Type B pancreatic cell (in vitro differentiated cells): ENCODE measurements at places on chromosomes 11 and 22.

DNA sequence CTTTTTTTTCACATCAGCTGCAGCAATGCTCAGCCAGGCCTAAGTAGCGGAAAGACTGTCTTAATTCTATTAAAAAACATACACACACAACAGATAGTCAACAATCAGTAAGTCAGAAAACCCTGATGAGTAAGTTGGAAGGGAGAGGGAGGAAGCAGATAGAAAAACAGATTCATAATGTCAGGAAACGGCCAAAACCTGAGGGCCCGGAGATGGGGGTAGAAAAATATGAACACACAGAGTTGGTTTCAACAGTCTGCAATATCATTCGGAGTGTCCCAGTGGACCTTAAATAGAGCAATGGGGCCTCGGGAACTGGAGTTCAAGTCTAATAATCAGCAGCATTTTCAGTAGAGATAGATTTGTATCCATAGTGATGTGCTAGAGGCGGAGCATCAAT lies 14.8 kb downstream of the LRRC55 start:
- DNase-seq = no peak

GRCh38 chr11:122197066-122197987 lies 81.3 kb upstream of the BLID start:
- no peak for DNase-seq

GRCh38 chr11:10426475-10426874 lies 28.6 kb upstream of the AMPD3 start:
- no peak for DNase-seq

DNA sequence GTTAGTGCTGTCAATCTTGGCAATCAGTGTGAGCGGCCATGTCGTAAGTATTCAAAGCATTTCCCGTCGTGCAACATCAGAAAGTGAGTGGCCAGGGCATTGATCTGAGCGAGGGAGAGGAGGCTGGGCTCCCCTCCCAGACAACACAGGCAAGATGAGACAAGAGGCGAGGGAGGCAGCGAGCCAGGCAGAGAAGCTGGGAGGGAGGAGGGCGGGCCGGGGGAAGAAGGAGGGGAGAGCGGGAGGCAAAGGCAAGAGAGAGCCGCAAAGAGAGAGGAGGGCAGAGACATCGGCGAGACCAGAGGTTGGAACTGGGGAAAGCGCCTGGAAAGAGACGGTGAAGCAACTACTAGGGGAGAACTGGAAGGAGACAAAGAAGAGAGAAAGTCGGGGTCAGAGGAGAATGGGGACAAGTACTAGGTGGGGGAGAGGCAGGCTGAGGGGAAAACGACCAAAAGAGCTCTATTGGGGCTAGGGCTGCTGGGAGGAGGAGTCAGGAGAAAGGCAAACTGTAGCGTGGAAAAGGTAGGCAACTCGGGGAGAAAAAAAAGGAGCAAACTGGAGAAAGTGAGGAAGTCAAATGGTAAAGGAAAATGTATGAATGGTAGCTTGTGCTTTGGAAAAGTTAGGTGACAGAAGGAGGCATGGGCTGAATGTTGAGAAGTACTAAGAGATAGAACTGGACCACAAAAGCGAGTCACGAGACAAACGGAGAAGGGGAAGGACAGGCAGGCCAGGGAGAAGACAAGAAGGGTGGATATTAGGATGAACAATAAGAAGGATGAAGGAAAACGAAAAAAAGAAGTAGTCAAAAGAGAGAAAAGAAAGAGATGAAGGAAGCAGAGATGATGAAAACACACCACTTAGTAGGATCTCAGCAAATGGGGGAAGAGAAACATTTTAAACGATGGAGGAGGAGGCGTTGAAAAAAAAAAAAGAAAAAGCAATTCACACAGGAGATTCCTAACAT lies 130.5 kb upstream of the C11orf58 start:
- DNase-seq = peak; percentile 81

DNA sequence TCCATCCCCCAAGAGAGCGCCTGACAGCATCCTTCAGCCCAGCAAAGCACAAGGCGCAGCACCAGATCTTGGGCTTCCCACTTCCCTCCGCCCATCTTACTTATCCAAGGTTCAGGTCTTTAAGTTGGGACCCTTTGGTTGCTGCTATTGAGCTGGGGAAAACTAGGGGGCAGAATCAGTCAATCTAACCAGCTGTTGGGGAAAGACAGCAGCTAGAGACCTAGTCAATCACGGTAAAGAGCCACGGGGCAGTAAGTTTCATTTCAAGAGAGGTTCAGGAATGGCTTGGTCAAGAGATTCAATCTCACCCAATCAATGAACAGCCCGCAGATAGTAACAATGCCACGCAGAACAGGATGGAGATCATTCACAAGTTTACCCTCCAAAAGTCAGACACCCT lies 1.7 kb downstream of the ABTB2 start:
- no peak for DNase-seq

DNA sequence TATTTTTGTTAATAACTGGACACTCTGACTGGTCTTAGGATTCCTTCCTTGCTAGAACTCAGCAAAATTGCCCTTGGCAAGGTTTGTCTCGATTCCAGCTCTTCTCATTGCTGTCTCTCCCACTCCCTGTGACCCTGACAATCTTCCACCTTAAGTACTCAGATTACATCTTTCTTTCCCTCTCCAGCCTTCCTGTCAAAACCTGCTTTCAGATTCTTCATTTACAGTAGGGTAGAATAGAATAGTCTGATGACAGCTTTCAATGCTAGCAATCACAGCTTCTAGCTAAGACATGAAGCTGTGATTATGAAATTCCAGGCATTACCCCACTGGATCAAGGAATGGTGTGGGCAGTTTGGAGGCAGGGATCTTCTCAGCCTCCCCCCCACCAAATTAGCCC lies 39.2 kb upstream of the LMO2 start:
- no peak for DNase-seq

- no peak for DNase-seq
Observed at GRCh38 chr22:46547883-46548244, 10.4 kb upstream of the CELSR1 start.

DNA sequence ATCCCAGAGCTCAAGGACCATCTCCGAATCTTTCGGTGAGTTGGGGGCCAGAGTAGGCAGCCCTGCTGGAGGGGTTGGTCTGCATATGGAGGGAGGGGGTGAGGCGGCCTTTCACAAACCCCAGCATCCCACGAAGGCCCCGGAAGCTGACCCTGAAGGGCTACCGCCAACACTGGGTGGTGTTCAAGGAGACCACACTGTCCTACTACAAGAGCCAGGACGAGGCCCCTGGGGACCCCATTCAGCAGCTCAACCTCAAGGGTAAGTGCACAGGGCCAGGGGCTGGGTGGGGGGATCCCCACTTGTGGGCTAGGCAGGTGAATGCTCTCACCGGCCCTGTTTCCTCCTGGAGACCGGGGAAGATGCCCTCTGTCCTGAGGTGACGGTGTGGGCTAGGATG lies 6.2 kb downstream of the TRPT1 start:
- no peak for DNase-seq

DNA sequence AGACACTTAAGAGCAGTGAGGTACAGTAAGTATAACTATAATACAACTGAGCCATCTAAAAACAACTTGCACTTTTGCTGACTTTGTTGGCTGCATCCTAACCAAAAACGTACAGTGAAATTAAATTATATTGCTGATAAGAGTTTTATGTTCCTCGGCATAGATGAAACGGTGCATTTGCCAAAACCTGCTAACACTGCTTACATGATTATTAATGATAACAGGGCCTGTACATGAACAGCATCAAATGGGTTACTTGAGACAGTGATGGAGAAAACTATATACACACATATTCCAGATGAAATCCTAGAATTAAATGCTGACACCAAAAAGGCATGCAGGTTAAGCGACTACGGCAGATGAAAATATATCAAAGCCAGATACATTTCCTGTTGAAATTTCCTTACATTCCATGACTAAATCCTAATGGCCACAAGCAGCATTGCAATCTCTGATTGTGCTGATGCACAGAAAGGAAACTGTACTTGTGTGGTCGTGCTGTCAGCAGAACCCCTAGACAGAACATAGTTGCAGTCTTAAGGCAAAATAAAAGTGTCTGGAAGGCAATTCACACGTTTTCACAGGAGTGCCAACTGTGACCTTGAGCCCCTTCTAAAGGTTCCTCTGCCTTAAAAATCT lies 143.9 kb downstream of the CADM1 start:
- no peak for DNase-seq

GRCh38 chr11:72237112-72237931 lies 6.7 kb downstream of the PHOX2A start:
- DNase-seq = peak; percentile 66

GRCh38 chr22:26584010-26584409 lies 5.9 kb downstream of the TPST2 start:
- no peak for DNase-seq

DNA sequence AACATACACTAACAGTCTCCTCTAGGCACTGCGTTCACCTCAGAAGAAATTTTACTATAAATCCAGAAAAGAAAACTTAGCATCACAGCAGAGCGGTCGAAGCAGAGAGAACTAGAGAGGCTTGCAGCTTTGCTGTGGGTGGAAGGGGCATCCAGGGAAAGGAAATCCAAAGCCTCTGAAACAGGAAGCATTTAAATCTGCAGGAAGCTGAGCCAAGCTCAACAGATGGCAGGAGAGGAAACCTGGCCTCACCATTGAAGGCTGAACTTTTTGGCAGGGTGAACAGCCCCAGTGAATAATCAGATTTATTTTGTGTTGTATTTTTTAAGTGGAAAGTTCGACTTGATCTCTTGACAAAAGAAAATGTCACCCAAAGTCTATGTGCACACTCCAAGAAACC lies 858.1 kb downstream of the OPCML start:
- DNase-seq = no peak

DNA sequence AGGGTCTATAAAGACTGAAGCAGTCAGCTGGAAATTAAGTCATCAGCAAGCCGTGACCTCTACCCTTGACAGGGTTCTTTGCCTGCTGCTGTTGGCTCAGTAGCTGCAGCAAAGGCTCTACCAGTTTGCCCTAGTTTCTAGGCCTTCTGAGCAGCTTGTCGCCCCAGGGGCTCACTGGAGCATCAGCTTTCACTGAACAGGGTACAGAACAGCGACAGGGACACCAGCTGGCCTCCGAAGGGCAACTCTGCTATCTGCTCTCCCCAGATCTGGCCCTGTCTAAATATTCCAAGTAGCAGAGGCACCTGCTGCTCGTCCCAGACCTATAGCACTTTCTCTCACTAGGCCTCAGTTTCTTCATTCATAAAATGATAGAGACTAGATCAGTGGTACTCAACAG lies 42.4 kb downstream of the SMCO4 start:
- DNase-seq = no peak

- no peak for DNase-seq
Observed at GRCh38 chr22:29260031-29260560, 7.7 kb downstream of the RHBDD3 start.

DNA sequence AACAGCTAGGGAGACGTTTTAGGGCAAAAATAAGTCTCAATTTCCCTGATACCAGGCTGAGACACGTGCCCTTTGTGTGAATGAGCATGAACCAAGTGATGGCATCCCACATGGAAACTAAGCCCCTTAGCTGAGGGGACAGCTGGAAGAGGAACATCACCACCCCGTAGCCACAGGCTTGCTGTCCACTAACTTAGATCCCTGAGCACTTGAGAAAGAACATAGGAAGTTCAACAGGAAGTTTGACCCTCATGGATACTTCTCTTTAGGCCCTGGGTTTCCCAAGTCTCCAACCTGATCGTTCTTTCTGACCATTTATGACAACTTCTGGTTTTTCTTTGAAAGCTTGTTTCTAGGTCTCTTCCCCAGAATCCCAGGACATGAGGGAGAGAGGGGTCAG lies 11.6 kb upstream of the CKAP5 start:
- no peak for DNase-seq

- no peak for DNase-seq
Observed at GRCh38 chr11:118201966-118202365, 22.8 kb downstream of the JAML start.

DNA sequence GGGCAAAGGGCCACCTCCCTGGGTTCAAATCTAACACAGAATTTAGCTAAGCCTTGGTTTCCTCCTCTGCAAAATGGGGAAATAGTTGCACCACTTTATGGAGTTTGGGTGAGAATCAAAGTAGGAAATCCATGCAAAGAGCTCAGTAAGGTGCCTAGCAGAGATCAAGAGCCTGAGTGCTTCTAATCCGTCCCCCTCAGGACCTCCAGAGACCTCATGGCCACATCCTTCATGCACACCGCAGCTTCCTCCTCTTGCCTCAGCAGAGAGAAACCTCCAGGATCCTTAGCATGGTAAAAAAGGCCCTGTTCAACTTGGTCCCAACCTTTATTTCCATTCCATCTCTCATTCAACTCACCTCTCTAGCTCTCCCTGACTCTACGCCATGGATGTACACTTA lies 37.8 kb upstream of the NAV2 start:
- DNase-seq = no peak

GRCh38 chr11:124754309-124754708 lies 2.3 kb upstream of the VSIG2 start:
- no peak for DNase-seq

DNA sequence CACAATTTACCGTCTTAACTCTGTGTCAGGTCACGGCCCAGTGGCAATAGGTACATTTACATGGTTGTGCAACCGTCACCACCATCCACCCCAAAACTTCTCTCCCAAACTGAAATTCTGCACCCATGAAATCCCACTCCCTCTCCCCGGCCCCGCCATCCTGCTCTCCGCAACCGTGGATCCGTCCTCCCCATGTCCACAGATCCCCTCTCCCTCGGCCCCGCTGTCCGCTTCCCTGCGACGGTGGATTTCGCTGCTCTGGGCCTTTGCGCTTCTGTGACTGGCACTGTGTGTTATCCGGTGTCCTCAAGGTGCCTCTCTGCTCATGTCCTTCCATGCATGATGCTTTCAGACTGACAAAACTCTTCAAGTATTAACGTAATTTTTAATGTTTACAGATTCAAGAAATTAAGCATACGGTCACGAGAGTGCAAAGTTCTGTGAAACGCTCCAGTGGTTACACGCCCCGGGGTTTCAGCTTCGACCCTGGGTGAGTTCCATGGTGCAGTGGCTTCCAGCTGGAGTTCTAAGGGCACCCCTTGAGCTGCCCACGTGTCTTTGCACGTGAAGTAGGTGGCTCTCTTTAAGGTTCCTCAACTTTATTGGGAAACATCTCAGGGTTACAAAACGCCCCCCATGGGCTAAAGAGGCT lies 76.4 kb downstream of the KCNQ1 start:
- no peak for DNase-seq

- no peak for DNase-seq
Observed at GRCh38 chr22:17159504-17159951, 451 bp upstream of the HDHD5 start.

DNA sequence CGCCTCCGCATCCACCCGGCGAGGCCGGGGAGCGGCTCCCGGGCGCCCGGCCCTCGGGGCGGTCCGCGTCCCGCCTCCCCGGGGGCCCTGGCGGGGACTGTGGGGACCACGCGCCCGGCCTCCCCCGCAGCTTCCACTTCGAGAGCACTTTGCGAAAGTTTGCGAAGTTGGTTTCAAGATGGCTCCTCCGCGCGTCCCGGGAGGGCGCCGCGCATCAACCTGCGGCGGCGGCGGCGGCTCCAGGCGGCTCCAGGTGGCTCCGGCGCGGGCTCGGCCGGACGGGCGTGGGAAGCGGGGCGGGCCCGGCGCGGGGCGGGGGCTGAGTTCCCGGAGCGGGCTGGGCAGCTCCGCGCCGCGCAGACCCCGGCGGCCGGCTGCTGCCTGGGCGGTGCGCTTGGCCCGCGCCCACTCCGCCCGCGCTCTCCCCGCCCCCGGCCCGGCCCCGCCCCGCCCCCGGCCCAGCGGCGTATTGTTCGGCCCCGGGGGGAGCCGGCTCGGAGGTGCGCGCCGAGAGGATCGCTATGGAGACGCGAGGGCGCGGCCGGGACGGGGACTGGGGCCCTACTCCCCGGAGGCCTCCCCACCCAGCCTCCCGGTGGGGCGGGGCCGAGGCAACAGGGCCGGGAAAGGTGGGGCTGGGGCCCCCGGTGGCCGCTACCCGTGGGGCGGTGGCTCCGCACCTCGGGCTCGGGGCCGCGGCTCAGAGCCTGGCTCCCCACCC lies at the start of gene CELSR1:
Gene CELSR1 (minus strand): TSS at position 396 of the 721 bp plus-strand sequence. CDS start 450 bp downstream, outside the sequence.
- DNase-seq = peak; percentile 85

- no peak for DNase-seq
Observed at GRCh38 chr11:124891373-124891861, 6.2 kb downstream of the ROBO4 start.
